SK-N-SH treated with all-trans-retinoic acid at 6 μM for 48 hours (cell line): ENCODE measurements at places on chromosomes 4 and X.

- ATAC-seq = no peak
Measured at GRCh38 chr4:150315691-150316090, 237.4 kb downstream of the DCLK2 start.

DNA sequence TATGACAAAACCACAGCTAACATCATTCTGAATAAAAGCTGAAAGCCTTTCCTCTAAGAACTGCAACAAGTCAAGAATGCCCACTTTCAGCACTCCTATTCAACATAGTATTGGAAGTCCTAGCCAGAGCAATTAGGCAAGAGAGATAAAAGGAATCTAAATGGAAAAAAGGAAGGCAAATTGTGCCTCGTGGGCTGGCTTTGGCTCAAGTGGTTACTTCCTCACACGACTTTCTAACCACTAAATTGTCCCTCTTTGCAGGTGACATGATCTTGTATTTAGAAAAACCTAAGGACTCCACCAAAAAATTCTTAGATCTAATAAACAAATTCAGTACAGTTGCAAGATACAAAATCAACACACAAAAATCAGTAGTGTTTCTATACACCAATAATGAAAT is 57.2 kb downstream of the SCML2 start:
- ATAC-seq = no peak

DNA sequence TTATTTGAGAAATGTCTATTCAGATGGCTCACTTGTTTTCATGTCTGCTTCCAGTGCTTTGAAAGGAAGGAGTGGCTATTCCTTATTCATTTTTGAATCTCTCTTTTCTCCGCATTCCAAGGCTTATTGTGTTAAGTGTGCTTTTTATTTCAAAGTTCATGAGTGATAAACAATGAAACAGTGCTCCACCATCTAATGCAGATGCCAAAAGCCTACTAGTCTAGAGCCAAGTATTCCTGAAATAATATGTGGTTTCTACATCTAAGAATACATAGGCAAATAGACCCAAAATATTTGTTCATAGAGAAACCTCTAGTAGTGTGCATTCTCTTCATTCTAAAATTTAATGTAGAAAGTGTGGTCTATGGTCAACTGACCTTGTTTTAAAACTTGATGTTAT is 187.3 kb downstream of the GABRB1 start:
- no peak for ATAC-seq

DNA sequence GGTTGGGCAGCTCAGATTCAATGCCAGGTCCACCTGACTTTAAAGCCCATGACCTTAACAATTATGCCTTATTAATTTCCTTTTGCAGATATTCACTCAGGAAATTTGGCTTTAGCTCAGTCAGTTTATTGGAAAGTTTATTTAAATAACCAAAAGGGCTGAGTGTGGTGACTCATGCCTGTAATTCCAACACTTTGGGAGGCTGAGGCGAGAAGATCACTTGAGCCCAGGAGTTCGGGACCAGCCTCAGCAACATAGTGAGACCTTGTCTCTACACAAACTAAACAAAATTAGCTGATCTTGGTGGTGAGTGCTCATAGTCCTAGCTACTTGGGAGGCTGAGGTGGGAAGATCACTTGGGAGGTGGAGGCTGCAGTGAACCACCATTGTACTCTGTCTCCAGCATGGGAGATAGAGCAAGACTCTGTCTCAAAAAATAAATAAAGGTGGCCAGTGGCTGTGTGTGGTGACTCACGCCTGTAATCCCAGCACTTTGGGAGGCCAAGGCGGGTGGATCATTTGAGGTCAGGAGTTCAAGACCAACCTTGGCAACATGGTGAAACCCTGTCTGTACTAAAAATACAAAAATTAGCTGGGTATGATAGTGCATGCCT is 43.3 kb downstream of the RHOH start:
- no peak for ATAC-seq
